NCI-H1417 treated with DMSO at 0.1 percent for 48 hours (cell line): ENCODE measurements at places on chromosomes 2 and 18.

DNA sequence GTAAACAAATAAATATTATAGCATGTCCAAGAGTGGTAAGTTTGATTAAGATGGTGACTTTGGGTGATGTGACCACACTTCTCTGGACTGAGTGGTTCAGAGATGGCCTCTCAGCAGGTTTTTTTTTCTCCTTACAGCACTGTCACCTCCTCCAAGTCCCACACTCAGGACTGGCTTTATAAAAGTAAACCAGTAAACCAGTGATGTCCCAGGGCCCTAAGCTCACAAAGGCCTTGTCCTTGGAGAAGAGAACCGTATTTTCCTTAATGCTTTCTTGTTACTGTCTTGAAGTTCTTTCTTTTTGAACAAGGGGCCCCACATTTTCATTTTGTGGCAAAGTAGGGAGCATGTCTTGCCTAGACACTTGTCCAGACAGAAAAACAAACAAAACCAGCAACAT is 274.0 kb downstream of the MYCN start:
- no peak for DNase-seq

DNA sequence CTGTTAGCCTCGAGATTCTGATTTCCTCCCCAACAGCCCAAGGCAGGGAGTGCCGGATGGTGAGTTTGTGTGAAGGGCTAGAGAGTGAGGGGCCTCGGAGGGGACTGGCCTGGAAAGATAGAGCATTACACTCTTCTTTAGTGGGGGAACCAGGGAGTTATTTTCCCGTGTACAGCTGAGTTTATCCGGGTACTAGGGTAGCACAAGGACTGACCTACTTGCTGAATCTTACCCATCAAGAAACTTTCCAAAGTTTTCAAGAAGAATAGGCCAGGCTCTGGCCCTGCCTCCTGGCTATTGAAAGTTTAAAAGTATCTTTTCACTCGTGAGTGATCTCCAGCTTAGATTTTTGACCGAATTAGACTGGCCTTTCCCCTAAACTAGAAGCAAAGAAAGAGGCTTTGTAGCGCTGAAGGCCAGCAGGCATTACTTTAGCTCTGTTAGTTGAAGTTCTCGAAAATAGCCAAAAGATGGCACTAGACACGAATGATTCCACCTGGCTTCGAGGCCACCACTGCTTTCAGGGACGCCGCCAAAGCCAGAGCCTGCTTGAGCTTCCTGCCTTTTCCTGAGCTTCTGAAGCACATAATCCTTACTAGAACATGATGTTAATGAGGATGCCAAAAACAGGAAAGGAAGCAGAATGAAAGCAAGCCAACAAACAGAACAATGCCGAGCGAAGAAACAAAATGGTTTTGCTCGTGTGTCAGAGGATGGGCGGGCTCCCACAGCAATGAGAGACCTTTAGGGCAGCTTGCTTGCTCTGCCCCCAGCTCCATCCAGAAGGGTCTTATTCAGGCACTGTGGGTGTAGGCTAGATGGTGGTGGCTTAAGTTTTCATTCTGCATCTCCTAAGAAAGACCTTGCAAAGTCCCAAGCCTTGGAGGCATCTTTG is 55.8 kb downstream of the TSN start:
- DNase-seq, result peak; percentile 2

- no peak for DNase-seq
These were observed 10.8 kb downstream of the DNMT3A start for GRCh38 chr2:25330937-25331336.

GRCh38 chr2:127455566-127456493 is 37.6 kb downstream of the PROC start:
- DNase-seq, result no peak

- DNase-seq, result no peak
These were observed 118.0 kb downstream of the METTL8 start for GRCh38 chr2:171315781-171316180.

DNA sequence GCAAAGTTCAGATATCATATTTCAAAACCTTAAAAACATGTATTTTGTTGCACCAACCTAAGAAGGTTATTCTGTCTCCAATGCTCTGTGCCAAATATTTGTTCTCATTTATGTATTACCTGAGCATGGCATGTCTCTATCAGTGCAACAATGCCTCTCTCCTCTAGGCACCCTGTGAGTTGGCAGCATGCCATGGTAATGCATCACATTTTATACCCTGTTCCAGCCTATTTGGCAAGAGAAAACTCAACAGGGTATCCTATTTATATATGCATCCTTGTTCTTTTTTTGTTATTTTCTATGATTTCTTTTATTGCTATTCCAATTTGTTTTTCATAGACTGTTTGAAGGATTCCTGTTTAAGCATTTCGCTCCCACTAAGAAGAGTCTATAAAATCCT is 126.3 kb upstream of the NRXN1 start:
- DNase-seq, result peak; percentile 33

GRCh38 chr2:137975280-137976271 is 11.3 kb downstream of the HNMT start:
- DNase-seq, result no peak

DNA sequence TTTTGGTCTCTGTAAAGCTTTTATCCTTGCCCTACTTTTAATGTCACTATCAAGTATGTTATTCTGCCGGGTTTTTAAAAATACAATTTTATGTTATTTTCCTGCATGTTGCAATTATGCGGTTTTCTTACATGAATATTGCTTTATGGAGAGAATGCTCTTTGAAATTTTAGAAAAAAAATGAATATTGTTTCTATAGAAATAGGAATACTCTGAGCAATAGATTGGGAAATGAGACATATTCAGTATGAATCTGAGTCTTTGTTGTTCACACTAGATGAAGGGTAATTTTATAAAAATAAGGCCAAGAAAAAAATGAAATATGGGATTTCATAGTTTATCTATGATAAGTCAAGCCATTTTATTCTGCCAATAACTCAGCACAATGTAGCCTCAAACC is 142.2 kb upstream of the DTNA start:
- no peak for DNase-seq

GRCh38 chr18:79644666-79645057 is 34.9 kb upstream of the CTDP1 start:
- DNase-seq, result no peak

DNA sequence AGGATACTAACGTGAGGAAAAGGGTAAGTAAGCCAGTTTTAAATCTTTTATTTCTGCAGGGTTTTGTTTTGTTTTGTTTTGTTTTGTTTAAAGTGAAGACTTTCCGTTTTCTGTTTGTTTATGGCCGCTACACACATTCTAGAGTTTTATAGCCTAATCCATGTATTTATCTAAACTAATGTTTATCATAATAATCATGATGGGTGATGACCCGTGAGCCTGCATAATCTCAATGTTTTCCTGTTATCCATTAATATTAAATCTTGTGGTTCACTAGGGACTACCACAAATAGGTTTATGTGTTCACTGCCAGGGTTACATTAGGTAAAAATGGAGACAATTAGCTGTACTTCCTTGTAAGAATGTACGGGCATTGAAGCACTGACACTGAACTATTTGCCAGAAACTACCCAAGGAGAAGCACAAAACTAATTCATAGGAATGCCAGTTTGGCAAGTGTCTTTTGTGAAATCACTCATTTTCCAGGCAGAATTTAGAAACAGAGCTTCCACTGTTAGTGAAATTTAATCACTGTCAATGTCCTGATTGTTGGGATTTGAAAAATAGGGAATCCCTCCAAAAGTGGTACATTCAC is 574.8 kb downstream of the LRP1B start:
- no peak for DNase-seq

- DNase-seq, result no peak
These were observed 93.2 kb downstream of the MYOM1 start for GRCh38 chr18:3126457-3127097.

GRCh38 chr2:163259489-163259888 is 420.9 kb upstream of the KCNH7 start:
- DNase-seq, result no peak

GRCh38 chr2:143355870-143356269 is 226.7 kb downstream of the ARHGAP15 start:
- DNase-seq, result no peak

DNA sequence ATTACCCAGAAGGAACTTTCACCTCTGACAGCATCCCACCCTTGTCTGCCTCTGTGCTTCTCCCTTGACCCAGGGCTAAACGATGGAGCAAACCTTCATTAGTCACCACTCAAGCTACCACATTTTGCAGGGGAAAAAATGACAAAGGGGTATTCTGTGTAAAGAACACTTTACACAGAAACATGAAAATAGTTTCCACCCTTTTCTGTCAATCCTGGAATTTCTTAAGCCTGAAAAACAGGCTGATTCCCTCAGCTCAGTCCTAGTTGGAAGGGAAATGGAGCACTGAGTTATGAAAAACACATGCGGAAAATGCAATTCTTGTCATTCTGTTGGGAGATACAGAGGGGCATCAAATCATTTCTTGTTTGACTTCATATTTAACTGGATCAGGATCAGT is 175.0 kb upstream of the HNRNPA3 start:
- no peak for DNase-seq

- no peak for DNase-seq
These were observed 205.8 kb upstream of the SMAD2 start for GRCh38 chr18:48136051-48136826.

GRCh38 chr2:230668184-230668938 is 44.3 kb upstream of the CAB39 start:
- DNase-seq, result no peak

DNA sequence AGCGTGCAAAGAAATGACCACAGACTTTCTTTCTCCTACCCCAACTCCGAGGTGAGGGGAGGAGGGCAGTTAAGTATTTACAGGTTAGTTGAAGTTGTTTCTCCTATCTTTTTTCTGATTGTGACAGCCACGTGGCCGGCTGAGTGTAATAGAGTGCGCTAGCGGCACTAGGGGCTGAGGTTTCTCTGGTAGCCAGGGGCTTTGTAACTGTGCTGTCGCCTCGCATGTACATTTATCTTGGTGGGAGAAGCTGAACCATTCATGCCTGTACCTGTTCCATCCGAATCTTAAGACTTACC is 214.1 kb upstream of the STON1 start:
- no peak for DNase-seq

DNA sequence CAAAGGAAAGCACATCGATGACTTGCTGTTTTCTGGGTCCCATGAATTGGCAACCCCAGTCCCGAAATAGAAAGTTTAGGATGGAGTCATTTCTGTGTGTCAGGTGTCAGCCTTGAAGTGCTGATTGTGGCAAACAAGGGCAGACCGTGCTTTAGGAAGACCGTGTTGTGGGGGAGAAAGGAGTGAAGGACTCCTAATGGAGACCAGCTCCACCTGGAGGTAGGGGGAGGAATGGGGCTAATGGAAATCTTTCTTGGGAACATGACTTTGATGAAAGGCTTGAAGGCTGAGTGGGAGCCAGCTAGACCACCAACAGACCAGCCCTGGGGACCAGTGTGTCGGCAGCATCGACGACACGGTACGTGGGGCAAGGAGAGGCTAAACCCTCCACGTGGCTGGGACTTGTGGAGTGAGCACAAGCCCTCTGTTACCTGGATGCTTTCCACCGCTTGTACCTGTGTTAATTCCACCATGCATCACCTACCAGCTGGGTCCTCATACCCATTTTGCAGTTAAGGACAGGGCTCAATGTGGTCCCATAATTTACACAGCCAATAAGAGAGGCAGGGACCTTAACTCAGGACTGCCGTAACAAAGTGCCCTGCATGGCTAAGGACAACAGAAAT is 104.2 kb downstream of the SH3BP4 start:
- DNase-seq, result no peak

GRCh38 chr18:58639751-58640427 is 11.0 kb upstream of the ALPK2 start:
- DNase-seq, result no peak

DNA sequence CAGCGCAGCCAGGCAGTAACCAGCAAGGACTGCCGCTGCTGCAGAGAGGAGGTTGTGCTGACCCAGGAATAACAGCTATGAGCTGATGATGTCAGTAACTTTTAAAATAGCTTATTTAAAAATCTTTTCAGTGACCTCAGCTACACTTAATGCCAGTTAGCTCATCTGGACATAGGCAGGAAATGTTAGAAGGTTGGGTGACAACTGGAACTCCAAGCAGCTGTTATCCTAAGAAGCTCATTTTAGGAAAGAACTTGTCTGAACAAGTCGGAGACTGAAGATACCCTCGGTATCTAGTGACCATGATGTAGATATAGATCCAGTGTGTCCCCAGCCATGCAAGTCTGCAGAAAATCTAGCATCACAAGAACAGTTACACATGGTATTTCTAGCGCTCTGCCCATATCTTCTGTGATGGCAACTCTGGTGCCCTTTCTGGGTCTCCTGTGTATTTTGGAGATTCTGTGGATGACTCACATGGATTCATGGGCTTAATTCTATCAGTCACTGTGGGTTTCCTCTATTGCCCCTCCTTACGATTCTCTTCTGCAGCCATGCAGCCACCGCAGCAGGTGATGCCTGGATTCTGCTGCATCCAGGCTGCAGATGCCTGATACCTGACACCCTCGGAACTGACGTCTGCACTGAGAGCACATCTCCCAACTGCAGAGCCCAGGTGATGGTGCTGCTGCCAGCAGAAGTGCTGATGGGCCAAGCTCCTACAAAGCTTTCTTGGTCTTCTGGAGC is 19.8 kb upstream of the PLEK start:
- no peak for DNase-seq

DNA sequence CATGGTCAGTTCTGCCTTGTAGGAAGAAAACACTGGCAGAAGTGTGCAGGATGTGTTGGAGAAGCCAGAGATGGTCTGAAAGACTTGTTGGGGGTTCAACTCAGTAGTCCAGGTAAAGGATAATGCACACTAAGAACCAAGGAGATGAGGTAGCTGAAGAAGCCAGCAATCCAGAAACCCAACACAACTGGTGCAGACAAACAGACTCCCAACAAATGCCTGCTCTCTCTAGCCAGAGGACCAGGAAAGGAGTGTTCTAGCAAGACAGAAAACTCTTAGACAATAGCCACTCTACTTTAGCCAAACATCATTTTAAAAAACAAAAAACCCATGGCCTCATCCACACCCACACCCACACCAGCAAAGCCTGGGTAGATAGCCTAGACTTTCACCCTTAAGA is 33.9 kb downstream of the EVA1A start:
- DNase-seq, result no peak

- no peak for DNase-seq
These were observed at the start of gene MC5R for GRCh38 chr18:13823707-13824395. TSS of gene MC5R (plus strand) at chr18:13824149. CDS start at chr18:13825766, 1,617 bp downstream.

DNA sequence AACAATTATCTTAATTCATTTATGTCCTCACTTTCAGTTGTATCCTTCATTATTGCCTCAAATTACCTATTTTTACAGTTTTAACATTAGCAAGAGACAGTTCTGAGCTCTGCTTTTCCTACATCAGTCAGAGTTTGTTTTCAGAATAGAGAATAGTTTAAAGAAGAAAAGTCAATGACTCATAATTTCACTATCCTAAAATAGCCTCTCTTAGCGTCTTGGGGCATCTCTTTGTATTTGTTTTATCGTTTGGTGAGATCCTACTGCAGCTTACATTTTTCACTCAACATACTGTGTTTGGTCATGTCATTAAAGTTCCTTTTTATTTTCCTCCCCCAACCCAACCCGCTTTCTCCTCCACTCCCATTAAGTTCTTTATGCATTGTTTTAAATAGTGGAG is 3.8 kb downstream of the SEC11C start:
- no peak for DNase-seq

GRCh38 chr2:111669928-111670695 is 213.9 kb downstream of the ANAPC1 start:
- no peak for DNase-seq

- DNase-seq, result no peak
These were observed 26.5 kb upstream of the INO80C start for GRCh38 chr18:35524226-35524625.
